ENCODE measurements at places on chromosomes 5 and 9. TPM values are rescaled to one million over a fixed set of nuclear protein-coding genes. Genes with fewer than 3 reads are reported as not detected.

The ZDHHC12 gene
- total RNA-seq, result 86.5 TPM

The BSPRY gene
- total RNA-seq, result 0.03 TPM

The PPP3R2 gene
- not detected for total RNA-seq

The LTC4S gene
- total RNA-seq, result not detected

The PPP1R2B gene
- total RNA-seq, result 0.13 TPM

The ZDHHC11 gene
- total RNA-seq, result 14.6 TPM

The TNC gene
- total RNA-seq, result 0.91 TPM

All from A549 treated with RU486 at 1 μM for 4 hours (cell line).